NCI-H460 (cell line): ENCODE measurements at places on chromosomes 2 and 18.

DNA sequence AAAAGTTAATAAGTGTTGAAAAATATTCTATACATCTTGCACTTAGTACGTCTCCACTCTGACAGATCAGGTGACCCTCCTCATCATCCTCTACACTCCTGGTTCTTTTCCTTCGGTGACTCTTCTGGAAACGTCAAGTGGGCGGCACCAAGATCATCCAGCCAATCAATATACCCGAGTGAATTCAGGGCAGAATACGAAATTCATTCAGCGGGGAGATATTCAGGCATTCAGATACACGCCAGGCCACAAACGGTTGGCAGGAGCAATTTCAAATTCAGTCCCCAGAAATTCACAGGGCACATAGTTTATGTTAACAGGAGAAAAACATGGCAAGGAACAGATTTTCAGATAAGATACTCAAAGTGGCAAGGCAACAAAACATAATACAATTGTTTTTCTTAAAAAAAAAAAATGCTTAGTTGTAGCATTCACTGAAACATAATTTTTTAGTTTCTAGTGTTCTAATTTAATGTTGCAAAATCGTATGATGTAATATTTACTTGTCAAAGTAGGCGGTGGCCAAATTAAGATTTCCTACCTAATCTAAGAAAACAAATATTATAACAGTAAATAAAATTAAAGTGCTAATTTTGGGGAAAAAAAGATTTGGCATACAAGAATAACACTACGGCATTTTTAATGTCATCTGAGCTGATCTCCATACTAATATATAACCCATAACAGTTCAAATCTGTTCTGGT, 4.2 kb downstream of the CLK1 start:
- no peak for DNase-seq

DNA sequence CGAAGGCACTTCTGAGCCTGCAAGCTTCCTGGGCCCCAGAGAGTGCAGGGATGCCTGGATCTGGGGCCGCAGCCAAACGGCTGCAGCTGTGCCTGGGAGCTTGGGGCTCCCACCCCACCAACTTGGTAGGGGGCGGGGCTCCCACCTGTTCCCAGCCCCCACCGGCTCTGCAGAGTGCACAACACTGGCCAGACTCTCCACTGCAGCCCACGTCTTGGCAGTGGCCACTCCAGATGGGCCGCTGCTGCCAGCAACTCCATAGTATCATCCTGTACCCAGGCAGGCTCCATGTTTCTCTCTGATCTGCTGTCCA, 9.9 kb downstream of the DYSF start:
- DNase-seq, result no peak

DNA sequence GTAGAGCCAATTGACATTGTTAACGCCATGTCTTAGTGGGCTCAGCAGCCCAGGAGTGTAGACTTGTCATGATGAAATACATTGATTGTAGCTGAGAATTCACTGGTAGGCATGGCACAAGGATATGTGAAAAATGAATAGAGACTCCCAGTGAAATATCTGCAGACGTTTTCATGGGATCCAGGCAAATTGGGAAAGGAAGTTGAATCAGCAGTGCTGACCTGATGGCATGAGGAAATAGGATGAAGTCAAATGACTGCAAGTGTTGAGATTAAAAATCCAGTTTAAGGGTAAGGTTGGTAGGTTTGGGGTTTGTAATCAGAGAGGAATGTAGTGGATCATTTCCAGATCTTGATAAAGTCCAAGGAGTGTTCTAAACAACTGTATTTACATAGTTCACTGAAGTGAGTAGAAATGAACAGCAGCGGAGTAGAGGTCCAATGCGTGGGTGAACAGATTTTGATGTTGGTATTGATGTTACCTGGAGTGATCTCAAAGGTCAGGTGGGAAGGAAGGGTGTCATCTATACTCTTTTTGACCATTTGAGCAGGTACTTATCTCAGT, 24.6 kb downstream of the INSIG2 start:
- DNase-seq, result no peak

GRCh38 chr18:6543330-6543908, 128.7 kb upstream of the L3MBTL4 start:
- peak; percentile 21 for DNase-seq

GRCh38 chr18:9608298-9608697, 6.1 kb downstream of the PPP4R1 start:
- no peak for DNase-seq

- no peak for DNase-seq
Measured at GRCh38 chr2:118686346-118686745, 161.1 kb downstream of the EN1 start.

GRCh38 chr2:36394804-36395203, 39.2 kb downstream of the CRIM1 start:
- DNase-seq, result no peak

GRCh38 chr18:2920546-2921343, 73.9 kb downstream of the EMILIN2 start:
- no peak for DNase-seq

DNA sequence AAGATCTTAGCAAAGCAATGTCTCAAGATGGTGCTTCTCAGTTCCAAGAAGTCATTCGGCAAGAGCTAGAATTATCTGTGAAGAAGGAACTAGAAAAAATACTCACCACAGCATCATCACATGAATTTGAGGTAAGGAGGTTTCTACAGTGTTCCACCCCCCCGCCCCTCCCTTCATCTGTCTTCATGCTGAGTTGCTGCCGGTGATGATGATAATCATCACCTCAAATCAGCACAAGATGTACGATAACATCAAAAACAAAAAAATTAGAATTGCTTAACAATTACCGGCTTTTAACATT, 14.6 kb downstream of the UGP2 start:
- no peak for DNase-seq

DNA sequence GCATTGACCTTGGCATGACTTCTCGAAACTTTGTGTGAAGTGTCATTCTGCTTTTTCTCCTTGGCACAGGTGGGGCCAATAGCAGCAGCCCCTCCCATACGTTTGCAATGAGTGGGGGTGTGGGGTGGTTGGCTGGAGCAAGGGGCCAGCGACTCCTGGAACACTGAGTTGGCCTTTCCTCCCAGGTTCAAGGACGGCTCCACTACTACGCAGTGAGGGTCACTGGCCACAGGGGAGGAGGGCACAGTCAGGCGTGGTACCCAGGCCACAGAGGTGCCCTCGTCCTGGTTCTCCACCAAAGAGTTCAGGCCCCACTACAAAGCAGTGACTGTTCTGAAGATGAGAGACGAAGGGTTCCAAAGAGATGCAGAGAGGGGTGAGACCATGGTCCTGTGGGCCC, 70.6 kb upstream of the OTOS start:
- DNase-seq, result no peak

DNA sequence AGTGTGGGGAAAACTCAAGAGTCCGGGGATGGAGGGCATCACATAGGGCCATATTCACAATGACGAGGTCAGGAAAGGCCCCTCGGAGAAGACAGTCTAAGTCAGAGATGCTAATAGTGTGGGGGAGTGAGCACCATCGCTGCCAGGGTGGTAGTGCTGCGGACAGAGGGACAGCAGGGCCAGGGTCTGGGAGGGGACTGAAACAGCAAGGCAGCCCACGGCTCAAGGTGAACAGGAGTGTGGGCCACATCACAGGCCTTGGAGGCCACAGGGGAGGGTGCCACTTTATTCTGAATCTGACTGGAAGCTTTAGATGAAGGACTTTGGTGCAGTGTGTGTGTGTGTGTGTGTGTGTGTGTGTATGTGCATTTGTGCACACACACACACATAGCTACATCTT, 130.9 kb upstream of the GLI2 start:
- no peak for DNase-seq

DNA sequence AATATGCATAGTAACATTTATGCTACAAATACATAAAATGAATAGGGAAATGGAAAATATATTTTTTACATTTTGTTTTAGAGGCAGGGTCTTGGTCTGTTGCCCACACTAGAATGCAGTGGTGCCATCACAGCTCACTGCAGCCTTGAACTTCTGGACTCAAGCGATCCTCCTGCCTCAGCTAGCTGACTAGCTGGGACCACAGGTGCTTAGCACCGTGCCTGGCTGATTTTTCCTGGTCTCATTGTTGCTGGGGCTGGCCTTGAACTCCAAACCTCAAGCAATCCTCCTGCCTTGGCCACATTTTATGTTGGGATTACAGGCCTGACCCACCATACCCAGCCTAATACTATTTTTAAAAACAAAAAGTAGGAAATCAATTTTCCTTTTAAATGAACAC, 33.2 kb downstream of the XPO1 start:
- no peak for DNase-seq

- DNase-seq, result no peak
Measured at GRCh38 chr2:38875227-38875575, 533 bp downstream of the DHX57 start.

DNA sequence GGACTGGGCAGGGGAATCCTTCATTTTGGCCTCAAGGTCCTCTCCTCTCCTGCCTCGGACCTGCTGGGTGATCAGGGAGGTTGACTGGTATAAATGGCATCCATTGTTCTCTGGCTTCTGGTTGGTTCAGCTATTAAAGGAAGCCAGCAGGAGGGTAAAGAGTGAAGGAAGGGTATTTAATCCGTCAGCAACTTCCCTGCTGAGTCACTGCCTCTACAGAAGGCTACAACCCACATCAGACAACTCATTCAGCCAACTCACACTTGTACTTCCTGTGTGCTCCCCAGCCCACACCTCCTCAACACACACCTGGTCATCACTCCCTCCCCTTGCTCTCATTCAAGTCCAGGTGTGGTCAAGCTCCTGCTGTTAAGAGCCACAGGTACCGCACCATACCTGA, 68.3 kb upstream of the MRPS9 start:
- no peak for DNase-seq

- DNase-seq, result no peak
Measured at GRCh38 chr2:173415431-173416381, 61.0 kb downstream of the CDCA7 start.

GRCh38 chr2:121429119-121429903, 101.4 kb upstream of the RNU4ATAC start:
- DNase-seq, result no peak

GRCh38 chr2:11621410-11621809, 48.6 kb downstream of the NTSR2 start:
- no peak for DNase-seq

GRCh38 chr18:10210057-10210633, 244.3 kb upstream of the APCDD1 start:
- DNase-seq, result no peak

- DNase-seq, result no peak
Measured at GRCh38 chr18:50751947-50752346, 67.9 kb downstream of the MRO start.

DNA sequence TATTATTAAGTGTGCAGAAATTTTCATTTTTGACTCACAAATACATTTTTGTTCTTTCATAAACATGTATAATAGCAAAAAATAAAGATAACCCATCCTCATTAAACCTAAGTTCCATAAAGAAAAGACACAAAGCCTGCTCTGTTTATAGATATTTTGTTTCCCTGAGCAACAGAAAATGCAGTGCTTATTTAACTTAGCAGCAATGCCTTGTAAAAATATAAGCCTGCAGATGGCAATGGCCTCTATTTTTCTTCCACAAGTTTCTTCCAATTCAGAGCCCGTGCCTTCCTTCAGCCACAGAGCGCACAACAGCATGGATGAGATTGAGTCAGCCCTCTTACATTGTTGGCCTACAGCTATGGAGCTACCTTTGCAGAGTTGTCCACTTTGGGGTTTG, 43.6 kb downstream of the PKP4 start:
- no peak for DNase-seq

DNA sequence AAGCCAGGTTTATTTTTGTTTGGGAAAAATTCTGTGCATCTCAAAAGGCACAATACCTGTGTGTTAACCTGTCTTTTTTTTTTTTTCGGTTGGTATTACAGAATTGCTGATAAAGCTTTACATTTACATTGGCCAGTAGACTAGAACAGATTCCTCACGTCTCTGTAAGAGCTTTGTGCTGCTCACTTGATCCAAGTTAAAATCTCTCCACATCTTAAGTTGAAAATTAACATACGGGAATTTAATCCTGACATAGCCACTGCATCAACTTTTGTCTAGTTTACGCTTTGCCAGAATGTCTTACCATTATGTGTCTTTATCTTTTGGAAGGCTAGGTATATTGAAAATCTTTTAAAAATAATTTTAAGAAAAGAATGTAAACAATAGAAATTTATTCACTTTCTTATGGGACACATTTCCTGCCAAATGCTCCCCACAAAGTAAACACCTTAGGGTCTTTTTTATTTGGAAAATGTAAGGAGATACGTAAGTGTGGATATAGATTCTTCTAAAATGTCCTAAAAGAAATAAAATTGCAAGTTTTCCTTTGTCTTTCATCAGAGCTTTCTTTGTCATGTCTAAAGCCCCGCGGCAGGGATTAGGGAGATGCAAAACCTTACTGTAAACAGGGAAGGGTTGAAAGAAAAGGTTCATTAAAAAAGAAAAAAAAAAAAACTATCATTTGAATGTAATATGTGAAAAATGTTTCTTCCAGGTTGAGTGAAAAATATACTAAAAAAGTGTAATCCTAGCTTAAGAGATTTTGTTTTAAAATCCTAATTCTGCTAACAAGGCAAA, 912.8 kb downstream of the NRXN1 start:
- DNase-seq, result no peak

- no peak for DNase-seq
Measured at GRCh38 chr2:202335791-202336467, 40.2 kb upstream of the BMPR2 start.

- DNase-seq, result no peak
Measured at GRCh38 chr18:39685303-39685902, 2119.8 kb upstream of the CELF4 start.

DNA sequence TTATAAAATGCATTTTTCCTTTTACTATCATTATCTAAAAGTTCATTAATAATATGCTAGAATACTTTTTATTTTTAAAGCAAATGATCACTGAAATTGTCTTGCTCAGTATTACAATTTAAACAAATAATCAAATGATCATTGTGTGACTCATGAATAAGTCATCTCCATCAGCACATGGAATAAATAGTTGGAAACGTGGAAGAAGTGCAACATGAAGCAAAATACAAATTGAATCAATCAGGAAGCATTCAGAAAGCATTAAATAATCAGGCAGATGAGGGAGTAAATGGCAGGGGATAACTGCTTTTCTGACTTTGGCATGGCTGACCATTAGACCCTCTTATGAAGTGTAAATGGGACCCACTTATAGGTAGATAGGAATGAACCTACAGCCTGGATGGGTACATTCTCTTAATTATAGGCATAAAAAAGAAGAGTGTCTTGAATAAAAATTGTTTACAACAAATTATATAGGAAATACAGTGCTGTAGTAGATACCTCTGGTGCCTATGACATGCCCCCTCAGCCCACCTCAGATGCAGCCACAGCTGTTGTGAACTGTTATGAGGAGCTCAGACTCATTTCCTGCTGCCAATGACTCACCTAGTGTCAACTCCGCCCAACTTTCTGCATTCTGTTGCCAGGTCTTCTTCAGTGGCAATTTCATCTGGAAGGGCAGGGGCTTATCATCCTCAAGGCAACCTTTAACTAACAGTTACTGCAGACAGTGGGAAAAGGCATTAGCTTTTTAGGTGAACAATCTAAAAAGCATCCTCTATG, 936.0 kb downstream of the TRIB2 start:
- DNase-seq, result peak; percentile 46

GRCh38 chr18:23330423-23330822, 122.7 kb upstream of the RIOK3 start:
- DNase-seq, result no peak

- peak; percentile 12 for DNase-seq
Measured at GRCh38 chr2:165778653-165779451, 15.2 kb downstream of the GALNT3 start.
